ENCODE measurements at places on chromosomes 1 and 21.

GRCh38 chr1:225044258-225044657, 114.8 kb downstream of the DNAH14 start:
- no peak for DNase-seq

DNA sequence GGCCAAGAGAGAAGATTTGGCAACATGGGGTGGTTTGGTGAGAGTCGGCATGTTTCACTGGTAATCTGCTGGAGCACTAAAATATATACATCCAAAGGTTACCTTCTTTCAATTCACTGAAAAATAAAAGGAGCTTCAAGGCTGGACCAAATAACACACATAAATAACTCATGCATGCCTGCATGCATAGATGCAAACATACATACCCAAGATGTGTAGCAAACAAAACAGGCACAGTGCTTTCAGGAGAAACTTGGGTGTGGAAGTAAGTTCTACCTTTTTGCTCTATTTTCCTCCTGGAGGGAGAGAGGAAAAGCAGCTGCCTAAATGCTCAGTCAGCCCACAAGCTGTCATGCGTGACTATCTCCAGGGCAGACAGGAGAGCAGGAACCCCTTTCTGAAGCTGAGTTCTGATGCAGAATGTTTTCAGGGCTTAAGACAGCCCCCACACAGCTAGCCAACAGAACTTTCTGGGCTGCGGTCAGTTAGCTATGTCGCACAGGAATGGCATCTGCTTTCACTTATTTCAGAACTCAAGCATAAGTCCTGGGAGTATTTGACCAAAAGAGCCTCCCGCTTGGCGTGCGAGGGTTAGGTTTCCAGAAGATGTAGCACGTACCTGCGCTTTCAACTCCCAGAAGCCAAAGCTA, 166.2 kb downstream of the TOMM20 start:
- DNase-seq = no peak

GRCh38 chr1:210541680-210542358, 213.1 kb downstream of the HHAT start:
- DNase-seq = no peak

GRCh38 chr1:229213797-229214196, 57.1 kb upstream of the RAB4A start:
- DNase-seq = no peak

DNA sequence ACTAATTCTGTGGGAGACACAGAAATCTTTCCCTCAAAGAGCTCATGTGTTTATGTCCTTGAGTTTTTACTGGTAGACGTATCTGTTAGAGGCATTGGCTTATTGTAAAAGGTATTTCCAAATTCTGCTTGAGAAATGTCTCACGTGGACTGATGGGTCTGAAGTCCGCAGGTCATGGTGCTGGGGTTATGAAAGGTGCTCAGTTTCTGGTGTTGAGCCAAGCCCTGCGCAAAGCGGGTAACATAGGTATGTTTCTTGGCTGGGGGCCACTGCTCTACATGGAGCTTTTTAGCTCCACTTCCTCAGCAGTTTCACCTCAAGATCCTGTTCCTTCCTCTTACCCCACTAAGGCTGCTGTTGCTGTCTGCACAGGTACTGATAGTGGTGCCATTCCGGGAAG, 10.8 kb downstream of the UTP25 start:
- no peak for DNase-seq

- no peak for DNase-seq
Observed at GRCh38 chr1:27106561-27107323, 48.2 kb downstream of the SLC9A1 start.

DNA sequence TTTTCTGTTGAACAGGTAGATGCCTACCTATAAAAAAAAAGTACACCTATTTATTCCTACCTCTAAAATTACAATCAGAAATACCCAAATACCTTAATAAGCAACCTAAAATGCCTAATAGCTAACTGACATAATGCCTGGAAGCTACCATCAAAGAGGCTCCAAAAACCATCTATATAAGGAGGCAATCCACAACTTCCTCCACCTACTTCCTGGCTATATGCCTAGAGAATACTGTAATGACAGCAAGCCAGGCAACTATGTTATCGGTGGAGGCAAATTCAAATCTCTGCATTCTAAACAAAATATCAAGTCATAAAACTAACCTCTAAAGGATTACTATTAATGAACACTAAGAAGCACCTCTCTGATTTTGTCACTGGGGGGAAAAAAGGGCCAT, 10.1 kb downstream of the ZNF644 start:
- no peak for DNase-seq

DNA sequence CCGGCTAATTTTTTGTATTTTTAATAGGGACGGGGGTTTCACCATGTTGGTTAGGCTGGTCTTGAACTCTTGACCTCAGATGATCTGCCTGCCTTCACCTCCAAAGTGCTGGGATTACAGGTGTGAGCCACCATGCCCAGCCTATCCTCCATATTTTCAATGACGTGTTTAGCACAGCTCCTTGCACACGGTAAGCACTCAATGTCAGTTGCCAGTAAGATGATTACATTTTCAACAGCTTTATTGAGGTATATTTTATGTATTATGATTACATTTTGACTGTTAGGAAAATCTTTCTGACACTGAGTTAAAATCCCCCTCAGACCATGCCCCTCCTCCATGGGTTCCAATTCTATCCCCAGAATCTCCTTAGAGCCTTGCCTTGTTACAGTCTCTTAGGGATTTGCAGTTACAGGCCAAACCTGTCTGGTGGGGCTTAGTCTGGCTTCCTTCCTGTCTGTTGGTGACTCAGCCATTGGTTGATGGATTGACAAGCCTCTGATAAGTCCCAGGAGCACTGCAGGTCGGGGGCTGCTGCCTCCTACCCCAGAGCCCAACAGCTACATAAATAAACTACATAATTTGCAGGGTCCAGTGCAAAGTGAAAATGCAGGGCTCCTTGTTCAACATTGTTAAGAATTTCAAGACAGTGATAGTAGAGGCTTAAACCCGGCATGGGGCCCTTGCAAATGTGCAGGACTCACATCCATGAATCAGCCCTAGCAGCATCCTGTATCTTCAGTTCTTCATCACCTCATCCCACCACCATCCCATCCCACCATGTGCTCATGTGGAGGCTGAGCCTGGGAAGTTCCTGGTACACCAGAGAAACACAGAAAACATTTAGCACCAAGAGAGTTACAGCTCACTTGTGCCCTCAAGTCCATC, 23.4 kb downstream of the COA7 start:
- no peak for DNase-seq

DNA sequence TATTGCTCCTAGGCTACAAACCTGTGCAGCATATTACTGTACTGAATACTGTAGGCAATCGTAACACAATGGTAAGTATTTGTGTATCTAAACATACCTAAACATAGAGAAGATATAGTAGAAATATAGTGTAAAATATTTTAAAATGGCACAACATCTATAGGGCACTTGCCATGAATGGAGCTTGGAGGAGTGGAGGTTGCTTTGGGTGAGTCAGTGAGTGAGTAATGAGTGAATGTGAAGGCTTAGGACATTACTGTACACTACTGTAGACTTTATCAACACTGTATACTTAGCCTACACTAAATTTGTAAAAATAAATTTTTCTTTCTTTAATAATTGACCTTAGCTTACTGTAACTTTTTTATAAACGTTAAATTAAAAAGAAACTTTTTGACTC, 7.9 kb downstream of the LEFTY2 start:
- no peak for DNase-seq

- no peak for DNase-seq
Observed at GRCh38 chr21:36803051-36803645, 104.2 kb downstream of the SIM2 start.

GRCh38 chr1:61450872-61451571, 273.9 kb downstream of the TM2D1 start:
- DNase-seq = no peak

GRCh38 chr1:159994896-159995295, 36.9 kb downstream of the PIGM start:
- DNase-seq = no peak

DNA sequence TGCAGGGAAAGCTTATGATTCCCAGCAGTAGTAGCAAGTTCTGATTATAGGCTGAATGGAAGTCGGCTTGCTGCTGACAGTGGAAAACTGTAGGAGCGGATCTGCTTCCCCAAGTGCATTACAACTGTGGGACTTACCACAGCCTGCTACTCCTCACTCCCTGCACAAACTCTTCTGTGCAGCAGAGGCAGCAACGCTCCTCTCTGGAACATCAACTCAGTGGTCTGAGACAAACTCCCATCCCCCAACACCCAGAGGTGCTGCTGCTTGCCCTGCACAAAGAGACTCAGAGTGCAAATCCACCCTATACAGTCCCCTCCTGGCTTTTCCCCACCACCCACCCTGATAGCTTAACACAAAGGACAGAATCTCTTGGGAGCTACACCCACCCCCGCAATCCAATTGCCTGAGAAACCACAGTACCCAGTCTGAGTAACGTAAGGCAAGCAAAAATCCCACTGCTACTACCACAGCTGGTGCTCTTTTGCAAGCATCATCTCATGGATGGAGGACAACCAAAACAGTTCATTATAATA, 1455.2 kb downstream of the AMY1C start:
- no peak for DNase-seq

DNA sequence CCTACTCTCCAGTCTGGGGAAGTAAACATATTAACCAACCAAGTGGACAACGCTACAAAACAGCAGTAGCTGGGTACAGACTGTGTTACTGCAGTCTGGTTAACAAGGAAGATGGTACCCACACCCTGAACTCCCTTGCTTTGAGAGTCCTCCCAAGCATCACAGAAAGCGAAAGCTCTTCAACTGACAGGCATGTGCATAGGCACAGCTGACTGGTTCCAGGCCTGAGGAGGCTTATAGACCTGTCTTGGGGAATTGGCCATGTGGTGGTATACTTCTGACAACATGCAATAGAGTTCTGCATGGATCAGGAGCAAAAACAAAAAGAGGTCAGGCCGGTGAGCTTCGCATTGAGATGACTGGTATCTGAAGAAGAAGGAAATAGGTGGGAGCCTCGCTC, 17.4 kb downstream of the LMX1A start:
- DNase-seq = no peak

DNA sequence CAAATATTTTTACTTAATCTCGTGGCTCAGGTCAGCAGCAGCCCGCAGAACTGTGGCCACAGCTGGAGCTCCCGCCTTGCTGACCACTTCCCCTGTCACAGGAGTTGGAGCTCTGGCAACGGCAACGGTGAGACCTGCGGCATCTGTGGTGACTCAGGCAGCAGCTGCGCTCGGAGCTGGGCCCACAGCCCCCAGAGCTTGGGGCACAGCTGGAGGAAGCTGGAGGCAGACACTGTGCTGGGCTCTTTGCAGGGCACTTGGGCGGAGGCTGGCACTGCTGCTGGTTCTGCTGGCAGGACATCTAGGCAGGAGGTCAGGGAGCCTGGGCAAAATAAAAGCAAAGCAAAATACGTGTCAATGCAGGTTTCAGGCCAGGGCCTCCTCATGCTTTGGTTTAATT, at the start of gene LCE3A:
Gene LCE3A (minus strand): TSS at position 301 of the 400 bp plus-strand sequence. CDS start 0 bp downstream, at position 301.
- no peak for DNase-seq

DNA sequence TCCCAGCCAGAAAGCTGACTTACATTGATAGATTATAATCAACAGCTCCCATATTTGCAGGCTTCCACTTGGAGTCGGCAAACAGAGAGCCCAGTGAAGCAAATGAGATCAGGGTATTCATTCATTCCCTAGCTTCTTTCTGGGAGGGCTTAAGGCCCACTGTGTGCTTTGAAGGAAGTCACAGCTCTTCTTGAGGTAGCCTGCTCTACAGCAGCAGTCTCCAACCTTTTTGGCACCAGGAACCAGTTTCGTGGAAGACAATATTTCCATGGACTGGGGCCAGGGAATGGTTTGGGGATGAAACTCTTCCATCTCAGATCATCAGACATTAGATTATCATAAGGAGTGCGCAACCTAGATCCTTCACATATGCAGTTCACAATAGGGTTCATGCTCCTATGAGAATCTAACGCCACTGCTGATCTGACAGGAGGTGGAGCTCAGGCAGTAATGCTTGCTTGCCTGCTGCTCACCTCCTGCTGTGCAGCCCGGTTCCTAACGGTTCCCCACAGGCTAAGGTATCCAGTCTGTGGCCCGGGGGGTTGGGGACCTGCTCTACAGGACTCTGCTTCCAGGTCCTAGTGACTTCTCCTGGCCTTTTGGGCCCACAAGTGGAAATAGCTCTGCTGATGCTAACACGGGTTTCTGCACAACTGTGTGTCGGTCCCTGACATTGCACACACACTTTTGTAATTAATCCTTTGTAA, 13.7 kb upstream of the ADAM30 start:
- no peak for DNase-seq

DNA sequence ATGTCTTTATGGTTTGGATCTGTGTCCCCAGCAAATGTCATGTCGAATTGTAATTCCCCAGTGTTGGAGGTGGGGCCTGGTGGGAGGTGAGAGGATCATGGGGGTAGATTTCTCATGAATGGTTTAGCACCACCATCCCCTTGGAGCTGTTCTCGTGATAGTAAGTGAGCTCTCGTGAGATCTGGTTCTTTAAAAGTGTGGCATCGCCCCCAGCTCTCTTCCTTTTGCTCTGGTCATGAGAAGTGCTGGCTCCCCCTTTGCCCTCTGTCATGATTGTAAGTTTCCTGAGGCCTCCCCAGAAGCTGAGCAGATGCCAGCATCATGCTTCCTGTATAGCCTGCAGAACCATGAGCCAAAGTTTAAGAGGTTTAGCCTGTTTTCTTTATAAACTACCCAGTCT, 11.2 kb upstream of the KCNE2 start:
- no peak for DNase-seq

DNA sequence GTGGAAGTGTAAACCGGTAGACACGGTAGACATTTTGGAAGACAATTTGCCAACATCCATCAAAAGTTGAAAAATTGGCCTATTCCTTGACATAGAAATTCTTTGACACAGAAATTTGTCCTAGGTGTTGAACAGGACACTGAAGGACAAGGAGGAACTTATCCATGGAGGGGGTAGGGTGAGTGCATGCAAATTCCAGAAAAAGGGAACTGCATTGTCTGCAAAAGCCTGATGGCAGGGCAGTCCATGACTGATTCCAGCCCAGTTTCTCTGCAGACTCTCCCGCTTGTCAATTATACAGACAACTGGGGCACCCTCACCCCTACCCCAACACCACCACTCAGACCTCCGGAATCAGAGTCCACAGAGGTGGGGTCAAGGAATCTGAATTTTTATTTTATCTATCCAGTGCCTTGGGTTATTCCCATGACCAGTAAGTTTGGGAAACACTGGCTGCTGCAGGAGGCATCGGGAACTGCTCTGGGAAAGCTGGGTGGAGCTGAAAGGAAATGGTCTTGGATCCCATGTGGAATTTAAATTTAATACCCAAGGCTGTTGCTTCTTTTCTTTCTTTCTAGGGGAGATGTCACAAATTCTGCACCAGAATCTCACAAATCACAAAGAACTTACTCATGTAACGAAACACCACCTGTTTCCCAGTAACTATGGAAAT, 103.3 kb upstream of the SLC45A1 start:
- DNase-seq = no peak

DNA sequence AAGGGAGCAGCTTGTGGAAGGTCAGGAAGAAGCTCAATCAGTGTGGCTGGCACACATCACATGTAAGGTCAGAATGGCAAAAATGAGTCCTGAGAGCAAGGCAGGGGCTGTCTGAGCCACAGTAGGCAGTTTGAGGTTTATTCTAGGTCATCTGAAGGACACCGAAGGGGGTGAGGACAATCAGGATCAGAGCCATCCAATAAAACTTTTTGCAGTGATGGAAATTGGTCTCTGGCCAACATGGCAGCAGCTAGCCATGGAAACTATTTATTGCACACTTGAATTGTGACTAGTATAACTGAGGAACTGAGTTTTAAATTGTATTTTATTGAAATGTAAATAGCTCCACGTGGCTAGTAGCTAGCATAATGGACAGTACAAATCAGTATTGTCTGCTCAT, 97.0 kb upstream of the CACNA1E start:
- no peak for DNase-seq

- DNase-seq = no peak
Observed at GRCh38 chr1:235421751-235422150, 54.5 kb downstream of the TBCE start.

- DNase-seq = no peak
Observed at GRCh38 chr1:216866714-216867113, 143.5 kb upstream of the ESRRG start.

Data from COLO829 (cell line).